Stimulated activated CD8-positive, alpha-beta memory T cell treated with anti-CD3 and anti-CD28 coated beads, Interleukin-7, amount 100 ng/mL, for 4 hours (primary cell): ENCODE measurements at places on chromosomes 12 and 14.

GRCh38 chr12:45909041-45909713 lies 81.2 kb downstream of the SCAF11 start:
- no peak for DNase-seq

- DNase-seq, result no peak
These were observed 16.0 kb downstream of the PRIMA1 start for GRCh38 chr14:93772263-93772662.

DNA sequence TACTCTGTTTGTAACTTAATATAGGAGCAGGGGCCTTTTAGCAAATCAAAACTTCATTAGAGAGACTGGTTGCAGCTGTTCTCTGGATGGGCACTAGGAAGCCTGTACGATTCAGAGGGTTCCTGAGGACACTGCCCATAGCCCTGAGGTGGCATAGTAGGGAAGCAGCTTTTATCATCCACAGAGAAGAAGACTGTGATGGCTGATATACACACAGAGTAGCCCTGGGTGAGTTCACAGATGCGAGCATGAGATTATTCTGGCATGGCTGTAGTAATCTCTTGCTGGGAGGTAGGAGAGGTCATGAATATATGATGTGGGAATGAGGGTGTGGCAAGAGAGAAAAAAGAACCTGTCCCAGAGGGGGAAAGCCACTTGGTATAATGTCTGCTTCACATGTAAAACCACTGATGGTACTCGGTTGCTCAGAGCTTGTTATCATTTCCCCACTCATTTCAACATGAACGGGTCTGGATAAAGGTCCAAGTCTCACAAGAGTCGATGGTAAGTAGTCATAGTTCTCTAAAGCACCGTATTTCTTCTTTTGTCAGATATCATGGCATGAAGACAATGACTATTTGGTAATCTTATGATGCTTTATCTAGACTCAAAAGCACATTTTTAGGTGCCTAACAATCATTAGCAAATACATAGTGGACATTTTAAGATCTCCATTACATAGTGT lies 52.0 kb downstream of the PEBP1 start:
- no peak for DNase-seq

- DNase-seq, result no peak
These were observed 32.8 kb upstream of the CMKLR1 start for GRCh38 chr12:108371801-108372344.

DNA sequence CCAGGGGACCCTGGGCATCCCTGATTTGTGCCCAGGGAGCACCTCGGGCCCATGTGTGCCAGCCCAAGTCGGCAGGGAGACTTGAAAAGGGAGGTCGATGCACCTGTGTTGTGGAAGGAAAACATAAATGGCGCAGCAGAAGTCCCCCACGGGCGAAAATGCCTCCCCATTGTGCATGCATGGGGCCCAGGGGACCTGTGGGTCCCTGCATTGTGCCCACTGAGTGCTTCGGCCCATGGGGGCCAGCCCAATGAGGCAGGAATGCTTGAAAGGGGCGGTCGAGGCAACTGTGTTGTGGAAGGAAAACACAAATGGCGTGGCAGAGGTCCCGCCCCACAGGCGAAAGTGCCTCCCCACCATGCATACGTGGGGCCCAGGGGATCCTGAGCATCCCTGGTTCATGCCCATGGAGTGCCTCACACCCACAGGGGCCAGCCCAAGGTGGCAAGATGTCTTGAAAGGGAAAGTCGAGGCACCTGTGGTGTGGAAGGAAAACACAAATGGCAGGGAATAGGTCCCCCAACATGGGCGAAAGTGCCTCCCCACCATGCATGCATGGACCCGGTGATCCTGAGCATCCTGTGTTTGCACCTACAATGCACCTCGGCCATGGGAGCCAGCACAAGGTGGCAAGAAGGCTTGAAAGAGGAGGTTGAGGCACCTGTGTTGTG lies 368.0 kb downstream of the ALG10 start:
- DNase-seq, result no peak
